ENCODE measurements at places on chromosomes 5 and 9.
A peak's percentile ranks its signal among the peaks of the same experiment; 100 is the strongest.

DNA sequence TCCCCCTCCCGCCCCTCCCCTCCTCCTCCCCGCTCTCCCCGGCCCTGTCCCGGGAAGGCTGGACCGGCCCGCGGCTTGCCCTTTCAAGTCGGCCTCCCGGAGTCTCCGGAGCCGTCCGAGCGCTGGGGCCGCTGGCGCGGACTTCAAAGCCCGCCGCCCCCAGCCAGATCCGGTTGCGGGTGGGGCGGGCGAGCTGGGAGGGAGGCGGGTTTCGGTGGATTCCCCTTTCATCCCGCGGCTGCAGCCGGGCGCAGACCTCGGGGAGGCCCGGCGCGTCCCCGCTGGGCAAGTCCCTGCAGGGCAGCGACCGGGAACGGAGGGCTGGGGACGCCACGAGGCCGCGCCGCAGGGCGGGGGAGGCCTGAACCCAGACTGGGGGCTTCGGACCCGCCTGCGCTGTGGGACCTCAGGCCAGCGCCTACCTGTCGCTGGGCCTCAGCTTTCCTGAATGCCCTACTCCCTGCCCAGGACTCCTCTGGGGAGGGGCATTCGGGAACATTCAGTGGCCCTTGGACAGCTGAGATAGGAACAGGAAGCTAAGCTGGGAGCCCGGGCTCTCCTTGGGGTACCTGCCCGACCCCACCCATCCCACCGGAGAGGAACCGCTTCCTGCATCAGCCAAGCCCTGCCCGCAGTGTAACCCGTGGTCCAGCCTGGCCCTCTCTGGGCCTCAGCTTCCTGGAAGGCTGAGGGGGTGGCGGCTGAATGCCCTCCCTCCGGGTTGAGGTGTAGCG, 23.4 kb downstream of the C9orf50 start:
- DNase-seq = no peak

- DNase-seq = no peak
These were observed 54.3 kb downstream of the PTTG1 start for GRCh38 chr5:160475864-160476438.

- no peak for DNase-seq
These were observed 85.2 kb downstream of the ATG10 start for GRCh38 chr5:82057051-82057450.

DNA sequence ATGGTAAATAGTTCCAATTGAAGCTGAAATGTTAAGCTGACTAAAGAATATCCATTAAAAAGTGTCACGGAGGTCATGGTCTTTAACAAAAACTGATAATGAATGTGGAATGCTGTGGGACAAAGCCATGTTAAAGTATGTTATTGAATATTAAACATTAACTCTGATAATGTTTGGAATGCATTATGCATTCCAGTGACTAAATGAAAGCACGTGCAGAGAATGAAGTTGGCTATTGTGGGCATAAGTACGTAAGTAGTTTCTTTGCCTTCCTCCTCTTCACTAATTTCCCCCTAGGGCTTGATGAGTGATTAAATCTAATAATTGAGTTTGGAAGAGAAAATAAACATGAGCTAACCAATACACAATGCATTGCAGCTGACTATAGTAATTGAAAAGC, 640.4 kb upstream of the CDH10 start:
- DNase-seq = no peak

DNA sequence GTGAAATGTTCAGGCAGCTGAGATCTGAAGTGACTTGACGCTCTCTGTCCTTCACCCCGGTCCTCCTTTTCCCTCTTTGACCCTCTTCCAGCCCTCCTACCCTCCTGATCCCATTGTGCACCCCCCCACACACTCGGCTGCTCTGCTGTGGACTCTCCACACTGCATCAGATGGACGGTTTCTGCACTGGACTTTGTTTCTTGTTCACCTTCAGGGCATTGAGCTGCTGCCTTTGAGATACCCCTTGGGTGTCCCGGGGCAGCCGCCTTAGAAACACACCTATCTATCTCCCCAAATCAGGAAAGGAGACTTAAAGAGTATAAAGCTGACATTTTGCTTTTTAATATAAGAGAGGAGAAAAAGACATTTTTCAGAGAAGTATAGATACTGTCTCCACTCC, 27.5 kb downstream of the AMBP start:
- DNase-seq = no peak

- no peak for DNase-seq
These were observed 12.8 kb downstream of the ENC1 start for GRCh38 chr5:74627646-74628279.

GRCh38 chr9:83981126-83981871, 694 bp downstream of the RMI1 start:
- no peak for DNase-seq

DNA sequence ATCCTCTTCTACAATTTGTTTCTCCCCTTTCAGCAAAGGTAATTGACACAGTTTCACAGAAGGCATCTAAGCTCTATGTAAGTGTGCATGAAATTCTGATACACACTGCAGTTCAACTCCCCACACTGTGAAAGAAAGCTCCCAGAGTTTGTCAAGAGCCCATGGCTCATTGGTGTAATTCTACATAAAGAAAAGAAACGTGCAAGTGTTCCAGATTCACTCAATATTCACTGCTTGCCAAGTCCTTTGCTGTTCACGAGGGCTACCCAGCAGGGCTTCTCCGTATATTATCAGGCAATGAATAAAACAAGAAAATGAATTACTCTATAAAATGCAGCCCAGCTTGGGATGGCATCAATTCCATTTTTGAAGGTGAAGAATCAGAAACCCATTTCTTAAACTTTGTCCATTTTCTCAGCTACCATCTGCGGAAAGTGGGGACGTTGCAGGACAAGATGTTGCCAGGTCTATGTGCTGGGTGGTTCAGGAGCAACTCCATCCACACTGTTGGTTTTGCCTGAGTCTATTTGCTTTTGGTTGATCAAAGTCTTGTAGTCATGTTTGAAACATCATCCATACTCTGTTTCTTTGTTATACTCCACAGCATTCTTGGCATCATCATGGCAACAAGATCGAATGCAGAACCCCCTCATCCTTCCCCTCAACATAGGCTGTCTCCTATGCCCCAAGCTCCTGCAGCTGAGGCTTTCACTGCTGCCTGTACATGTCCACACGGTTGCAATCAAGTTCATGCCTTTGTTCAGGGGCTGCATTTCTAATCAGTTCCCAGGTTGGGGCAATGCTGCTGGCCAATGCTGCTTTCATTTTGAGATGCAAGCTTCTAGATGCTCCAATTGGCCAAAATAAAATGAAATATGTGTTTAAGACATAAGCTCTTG, 301.8 kb downstream of the MED10 start:
- DNase-seq = no peak

GRCh38 chr5:168291342-168291963, at the start of gene WWC1:
WWC1 (plus strand) TSS chr5:168291645; CDS start chr5:168292153, 508 bp downstream.
- DNase-seq = peak; percentile 10
